Stimulated activated CD8-positive, alpha-beta memory T cell treated with anti-CD3 and anti-CD28 coated beads, Interleukin-4, amount 100 ng/mL, for 4 hours (primary cell): ENCODE measurements at places on chromosomes 1 and 21.

- DNase-seq = no peak
Measured at GRCh38 chr21:33185852-33186251, 43.9 kb upstream of the IFNAR2 start.

GRCh38 chr1:180805316-180805715 lies 107.4 kb upstream of the KIAA1614 start:
- DNase-seq = no peak

- DNase-seq = no peak
Measured at GRCh38 chr1:230441183-230442029, 15.3 kb upstream of the PGBD5 start.

GRCh38 chr1:152034654-152035538 lies 1.9 kb downstream of the S100A11 start:
- DNase-seq = no peak

- no peak for DNase-seq
Measured at GRCh38 chr1:119565131-119565772, 58.2 kb downstream of the HSD3B1 start.

- no peak for DNase-seq
Measured at GRCh38 chr1:156766298-156767100, 836 bp upstream of the PRCC start.

DNA sequence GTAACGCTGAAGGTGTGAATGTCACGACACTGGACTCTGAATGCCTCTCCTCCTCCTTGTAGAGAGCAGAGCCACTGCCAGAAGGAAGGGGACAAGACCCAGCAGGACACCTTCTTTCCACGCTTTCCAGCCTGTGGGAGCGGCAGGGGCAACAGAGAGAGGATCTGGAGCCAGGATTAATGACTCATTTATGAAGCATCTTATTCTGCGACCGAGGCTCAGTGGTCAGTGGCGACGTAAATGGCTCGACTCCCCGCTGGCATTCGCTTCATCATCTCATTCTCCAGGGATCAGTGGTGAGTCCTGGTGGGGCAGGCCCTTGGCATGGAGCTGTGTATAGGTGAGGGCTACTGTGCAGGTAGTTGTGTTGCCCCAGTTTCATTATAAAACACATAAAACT lies 4.6 kb downstream of the SLC37A1 start:
- no peak for DNase-seq

- no peak for DNase-seq
Measured at GRCh38 chr1:186681801-186682200, 1.6 kb upstream of the PTGS2 start.

- no peak for DNase-seq
Measured at GRCh38 chr1:36432616-36433015, 17.6 kb downstream of the OSCP1 start.

GRCh38 chr21:28590026-28590425 lies 402.7 kb downstream of the LTN1 start:
- no peak for DNase-seq

- DNase-seq = no peak
Measured at GRCh38 chr21:14886001-14886400, 178.8 kb downstream of the NRIP1 start.

DNA sequence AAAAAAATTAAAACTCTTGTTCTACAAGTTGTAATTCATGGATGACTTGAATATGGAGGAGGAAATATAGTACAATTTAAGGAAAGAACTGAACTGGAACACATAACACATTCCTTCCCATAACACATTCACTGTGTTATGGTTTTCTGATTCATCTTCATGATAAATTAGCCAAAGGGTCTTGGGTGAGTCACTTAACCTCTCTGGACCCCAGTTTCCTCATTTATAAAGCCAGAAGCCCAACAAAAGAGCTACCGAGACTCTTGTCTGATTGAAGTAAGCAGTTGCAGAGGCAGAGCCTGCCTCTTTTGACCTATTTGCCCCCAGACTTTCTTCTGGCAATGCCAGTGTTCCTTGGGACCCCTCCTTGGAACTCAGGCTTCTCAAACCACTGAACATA lies 161.9 kb upstream of the KCTD3 start:
- no peak for DNase-seq

GRCh38 chr1:33377756-33378155 lies 53.1 kb downstream of the PHC2 start:
- no peak for DNase-seq

DNA sequence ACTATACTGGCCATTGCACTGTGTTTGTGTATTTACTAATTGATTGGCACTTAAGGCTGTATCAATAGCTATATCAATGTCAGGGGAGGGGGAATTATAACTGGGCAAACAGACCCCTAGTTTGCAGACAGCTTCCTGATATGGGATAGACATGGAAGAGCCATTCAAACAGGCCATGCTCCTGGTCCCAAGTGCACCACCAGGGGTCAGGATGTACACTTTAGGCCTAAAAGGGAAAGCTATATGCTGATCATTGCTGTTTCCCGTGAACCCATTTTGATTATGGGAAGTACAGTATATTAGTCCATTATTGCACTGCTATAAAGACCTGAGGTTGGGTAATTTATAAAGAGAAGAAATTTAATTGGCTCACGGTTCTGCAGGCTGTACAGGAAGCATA lies 124.9 kb upstream of the BACE2 start:
- DNase-seq = no peak

DNA sequence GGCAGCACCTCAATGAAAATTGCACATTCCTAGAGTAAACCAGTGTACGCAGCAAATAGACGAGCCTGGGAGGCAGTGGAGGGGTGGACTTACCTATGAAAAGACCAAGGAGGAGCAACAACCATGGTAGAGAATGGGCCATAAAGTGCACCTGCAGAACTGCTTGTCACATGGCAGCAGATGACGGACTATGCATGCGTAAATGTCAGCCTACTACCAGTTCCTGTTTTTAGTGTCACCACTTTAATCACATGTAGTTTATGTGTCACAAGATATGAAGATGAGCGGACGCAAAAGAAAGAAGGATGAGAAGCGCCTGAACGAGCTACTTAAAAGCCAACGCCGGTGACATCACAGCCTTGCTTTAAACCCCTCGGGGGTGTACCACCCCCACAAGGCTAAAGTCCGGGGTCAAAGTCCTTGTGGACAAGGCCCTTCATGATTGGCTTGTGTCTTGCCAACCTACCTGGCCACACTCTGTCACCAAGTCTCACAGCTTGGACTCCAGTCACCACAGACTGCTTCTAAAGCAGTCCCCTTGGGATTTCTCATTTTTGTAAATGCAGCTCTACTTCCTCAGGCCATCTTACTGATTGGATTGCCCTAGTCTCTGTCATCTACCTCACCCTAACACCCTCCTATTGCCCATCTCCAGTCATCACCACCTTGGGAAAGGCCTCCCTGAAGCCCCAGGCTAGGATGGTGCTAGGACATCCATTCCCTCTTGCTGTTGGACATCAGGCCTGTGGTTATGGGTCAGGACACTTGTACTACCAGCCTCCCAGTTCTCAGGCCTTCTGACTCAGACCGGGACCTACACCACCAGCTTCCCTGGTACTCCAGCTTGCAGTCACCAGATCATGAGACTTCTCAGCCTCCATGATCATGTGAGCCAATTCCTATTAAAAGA lies 6.0 kb upstream of the LY9 start:
- DNase-seq = no peak

GRCh38 chr21:17667256-17667655 lies 54.6 kb upstream of the BTG3 start:
- no peak for DNase-seq

- no peak for DNase-seq
Measured at GRCh38 chr1:64196074-64196870, 7.2 kb upstream of the UBE2U start.

DNA sequence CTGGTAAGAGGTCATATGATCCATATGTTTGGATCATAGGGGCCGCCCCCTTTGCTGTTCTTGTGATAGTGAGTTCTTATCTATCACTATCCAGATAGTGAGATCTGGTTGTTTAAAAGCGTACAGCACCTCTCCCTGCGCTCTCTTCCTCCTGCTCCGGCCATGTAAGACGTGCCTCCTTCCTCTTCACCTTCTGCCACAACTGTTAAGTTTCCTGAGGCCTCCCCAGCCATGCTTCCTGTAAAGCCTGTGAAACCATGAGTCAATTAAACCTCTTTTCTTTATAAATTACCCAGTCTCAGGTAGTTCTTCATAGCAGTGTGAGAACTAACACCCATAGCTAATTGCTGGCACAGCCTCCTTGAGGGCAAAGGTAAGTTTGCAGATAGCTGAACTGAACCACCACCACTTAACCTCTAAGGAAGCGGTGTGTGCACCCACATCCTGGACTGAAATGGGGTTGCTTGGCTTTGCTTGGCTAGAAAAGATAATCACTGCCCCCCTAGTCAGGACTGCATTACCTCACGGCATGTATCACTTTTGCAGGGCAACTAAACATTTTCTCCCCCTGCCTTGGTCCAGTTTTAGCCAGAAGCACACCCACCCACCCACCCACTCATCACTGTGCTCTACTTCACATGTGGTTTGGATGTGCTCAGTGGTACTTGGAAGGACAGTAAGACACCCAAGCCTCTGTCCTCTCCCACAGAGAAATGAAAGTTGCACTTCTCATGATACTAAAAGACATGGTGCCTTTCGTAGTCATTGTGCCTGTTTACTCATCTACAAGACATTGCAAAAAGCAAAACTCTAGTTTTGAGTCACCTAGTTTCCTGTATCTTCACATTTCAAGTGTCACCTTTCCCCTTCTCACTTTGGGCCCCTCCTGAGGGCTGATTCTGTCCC lies 23.1 kb upstream of the PTAFR start:
- DNase-seq = peak; percentile 34

- DNase-seq = no peak
Measured at GRCh38 chr1:65939636-65940035, 146.9 kb downstream of the PDE4B start.

- DNase-seq = no peak
Measured at GRCh38 chr1:175158170-175158591, 34.4 kb downstream of the KIAA0040 start.

GRCh38 chr1:27031235-27032118 lies 18.8 kb upstream of the TENT5B start:
- no peak for DNase-seq

GRCh38 chr1:203677771-203678170 lies 51.1 kb downstream of the ATP2B4 start:
- no peak for DNase-seq

DNA sequence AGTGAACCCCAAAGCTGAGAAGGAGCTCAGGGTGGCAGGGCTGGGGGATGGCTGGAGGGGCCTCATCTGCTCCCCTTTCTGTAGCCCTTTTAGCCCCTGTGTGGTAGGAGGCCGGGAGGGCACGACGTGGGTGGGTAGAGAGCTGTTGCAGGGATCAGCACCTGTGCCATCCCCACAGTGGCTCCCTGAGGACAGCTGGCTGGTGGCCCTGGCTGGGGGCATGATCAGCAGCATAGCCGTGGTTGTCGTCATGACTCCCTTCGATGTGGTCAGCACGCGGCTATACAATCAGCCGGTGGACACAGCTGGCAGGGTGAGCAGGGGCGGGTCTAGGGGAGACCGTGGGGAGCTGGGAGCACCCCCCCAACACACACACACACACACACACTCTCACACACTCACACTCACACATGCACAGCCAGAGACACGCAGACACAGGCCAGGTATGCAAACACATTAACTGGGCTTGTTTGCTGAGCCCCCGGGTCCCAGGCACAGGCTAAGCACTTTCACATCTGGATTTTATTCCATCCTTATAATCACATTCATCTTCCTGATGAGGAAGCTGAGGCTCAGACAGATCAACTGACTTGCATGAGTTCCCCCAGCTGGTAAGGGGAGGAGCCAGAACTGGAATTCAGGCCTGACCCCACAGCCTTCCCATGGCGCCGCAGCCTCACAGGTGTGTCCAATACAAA lies 2.5 kb downstream of the SLC25A34 start:
- no peak for DNase-seq

DNA sequence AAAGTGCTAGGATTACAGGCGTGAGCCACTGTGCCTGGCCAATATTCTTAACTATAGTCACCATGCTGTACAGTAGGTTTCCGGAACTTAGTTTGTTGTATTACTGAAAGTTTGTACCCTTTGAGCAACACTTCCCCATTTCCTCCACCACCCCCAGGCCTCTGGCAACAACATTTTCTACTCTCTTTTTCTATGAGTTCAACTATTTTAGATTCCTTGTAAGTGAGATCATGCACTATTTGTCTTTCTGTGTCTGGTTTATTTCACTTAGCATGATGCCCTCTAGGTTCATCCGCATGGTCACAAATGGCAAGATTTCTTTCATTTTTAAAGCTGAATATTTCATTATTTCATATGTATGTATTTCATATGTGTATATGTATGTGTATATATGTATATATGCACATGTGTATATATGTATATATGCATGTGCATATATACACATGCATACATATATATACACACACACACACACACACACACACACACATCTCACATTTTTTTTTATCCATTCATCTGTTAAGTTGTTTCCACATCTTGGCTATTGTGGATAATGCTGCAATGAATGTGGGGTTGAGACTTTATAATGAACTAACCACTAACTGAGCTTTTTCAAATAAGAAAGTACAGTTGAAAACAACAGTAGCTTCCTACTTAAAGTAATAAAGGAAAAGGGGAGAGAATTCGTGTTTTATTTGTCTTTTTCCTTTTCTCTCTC lies 256.8 kb upstream of the C1orf105 start:
- no peak for DNase-seq

DNA sequence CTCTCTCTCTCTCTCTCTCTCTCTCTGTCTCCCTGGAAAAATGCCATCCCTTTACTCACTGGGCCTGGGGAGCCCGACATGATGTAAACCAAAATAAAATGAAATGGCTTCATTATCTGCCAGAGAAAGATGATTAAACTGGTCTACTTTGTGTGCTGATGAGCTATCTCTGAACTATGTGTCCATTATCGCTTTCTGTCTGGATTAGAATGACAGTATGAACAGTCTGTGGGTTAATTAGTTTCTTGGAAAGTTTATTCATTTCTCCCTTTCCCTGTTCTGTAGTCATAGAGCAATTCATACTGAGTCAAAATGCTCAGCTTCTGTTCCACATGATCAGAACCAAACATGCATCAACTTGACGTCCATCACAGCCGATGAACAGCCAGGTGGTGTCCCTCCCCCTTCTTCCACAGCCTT lies 72.4 kb upstream of the KCND3 start:
- DNase-seq = no peak

DNA sequence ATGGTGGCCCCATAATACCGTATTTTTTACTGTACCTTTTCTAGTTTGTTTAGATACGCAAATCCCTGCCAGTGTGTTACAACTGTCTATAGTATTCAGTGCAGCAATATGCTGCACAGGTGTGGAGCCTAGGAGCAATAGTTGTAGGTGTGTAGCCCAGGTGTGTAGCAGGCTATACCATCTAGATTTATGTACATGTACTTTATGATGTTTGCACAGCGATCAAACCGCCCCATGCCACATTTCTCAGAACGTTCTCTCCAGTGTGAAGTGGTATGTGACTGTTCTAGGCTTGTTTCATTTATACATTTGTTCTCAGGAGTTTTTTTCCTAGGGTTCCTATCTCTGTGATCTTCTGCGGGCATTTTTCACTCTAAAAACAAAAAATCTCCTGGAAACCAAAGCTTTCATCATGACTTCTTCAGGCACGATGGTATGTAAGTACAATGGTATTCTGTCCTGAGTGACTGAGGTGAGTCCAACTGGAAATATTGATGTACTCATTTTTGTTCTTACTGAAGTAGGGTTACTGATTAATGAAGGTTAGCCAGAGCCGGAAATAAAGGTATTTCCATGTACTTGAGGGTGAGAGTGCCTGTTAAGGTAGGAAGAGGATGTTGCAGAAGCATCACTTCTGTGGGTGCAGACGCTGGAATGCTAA lies 153.0 kb downstream of the GABPA start:
- DNase-seq = no peak
